Spleen (tissue), 13 donors: ENCODE measurements at places on chromosomes 6 and 20. TPM values are rescaled to one million over a fixed set of nuclear protein-coding genes. Genes with fewer than 3 reads are reported as not detected.

MAP7 gene
- 3.1 TPM for total RNA-seq

CDSN gene
- total RNA-seq: not detected

OOEP gene
- not detected for total RNA-seq

APCDD1L gene
- not detected for total RNA-seq

DNA sequence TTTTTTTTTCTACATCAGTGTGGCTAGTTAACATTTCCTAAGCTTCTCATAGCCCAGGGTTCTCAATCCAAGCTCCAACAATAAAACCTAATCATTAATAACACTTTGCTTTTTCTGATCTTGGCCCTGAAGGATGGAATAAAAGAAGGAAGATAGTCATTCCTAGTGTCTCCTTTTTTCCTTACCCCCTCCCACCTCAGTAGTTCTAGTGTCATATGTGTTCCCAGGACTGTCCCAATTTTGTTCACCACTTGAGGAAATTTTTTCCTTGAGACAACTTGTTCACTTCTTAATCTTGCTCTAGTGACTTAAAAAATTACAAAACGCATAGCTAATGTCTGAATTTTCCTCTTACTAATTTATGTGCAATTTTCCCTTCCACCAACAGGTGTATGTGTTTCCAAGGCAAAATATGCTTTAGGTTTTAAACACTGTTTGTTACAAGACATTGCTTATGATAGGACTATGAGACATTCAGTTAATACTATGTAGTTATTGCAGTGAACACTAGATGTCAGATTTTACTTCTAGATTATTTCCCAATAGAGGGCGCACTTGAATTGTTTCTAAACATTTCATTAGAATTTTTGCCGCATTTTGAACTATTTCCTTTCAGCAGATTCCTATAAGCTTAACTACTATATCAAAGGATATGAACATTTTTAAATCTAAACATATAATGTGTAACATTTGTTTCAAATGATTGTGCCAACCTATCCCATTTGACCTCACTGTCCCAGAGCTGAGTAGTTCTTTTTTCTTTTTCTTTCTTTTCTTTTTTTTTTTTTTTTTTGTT, 18.5 kb upstream of the C6orf141 start:
- DNase-seq: no peak

DNA sequence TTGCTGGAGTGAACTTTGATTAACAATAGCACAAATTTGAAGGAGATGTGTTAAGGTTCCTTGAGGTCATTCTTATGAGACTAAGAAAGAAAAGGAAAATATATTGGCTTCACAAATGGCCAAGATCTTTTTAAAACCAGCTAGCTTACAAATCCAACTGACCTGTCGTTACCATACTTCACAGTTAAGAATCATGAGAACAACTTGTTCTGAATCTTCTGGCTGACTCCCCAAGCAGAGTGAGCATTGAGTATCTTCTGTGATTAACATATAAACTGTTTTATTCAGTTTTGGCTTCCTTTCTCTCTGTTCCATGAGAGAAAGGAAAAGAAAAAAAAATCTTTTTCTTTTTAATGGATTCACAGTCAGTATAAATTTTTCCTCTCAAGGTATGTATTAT, 277.1 kb downstream of the KHDC1L start:
- DNase-seq: no peak

DNA sequence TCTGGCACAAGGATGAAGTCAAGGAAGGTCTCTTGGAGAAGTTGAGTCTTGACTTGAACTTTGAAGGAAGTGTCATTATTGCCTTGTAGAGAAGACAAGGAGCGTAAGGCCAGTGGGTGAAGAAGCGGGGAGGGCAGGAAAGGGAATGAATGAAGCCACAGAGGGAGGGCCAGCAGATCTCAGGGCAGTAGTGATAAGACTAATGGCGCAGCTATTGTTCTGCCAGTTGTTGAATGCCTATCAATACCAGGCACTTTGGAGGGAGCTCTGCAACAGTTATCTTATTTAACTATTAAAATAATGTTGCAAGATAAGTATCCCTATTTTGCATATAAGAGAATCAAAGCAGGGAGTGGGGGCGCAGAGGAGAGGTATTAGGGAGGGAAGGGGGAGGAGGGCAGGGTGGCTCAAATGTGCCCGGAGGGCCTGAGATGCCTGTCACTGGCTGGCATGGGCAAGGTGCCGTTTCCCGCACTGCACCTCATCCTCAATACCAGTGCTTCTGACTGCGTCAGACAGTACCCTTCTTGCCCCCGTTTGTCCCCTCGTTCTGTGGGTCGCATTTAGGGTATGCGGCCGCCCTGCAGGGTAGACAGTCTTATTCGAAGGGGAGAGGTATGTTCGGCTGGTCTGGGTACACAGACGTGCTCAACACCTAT, 109.8 kb downstream of the ZDHHC14 start:
- DNase-seq: no peak

GRCh38 chr6:159212525-159213280, 43.5 kb downstream of the FNDC1 start:
- no peak for DNase-seq

DNA sequence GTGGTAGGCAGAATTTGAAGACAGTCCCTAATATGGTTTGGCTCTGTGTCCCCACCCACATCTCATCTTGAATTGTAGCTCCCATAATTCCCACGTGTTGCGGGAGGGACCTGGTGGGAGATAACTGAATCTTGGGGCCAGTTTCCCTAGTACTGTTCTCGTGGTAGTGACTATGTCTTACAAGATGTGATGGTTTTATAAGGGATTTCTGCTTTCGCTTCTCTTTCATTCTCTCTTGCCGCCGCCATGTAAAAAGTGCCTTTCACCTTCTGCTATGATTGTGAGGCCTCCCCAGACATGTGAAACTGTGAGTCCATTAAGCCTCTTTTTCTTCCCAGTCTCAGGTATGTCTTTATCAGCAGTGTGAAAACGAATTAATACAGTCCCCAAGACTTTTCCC, 103.4 kb downstream of the PDE10A start:
- DNase-seq: no peak

DNA sequence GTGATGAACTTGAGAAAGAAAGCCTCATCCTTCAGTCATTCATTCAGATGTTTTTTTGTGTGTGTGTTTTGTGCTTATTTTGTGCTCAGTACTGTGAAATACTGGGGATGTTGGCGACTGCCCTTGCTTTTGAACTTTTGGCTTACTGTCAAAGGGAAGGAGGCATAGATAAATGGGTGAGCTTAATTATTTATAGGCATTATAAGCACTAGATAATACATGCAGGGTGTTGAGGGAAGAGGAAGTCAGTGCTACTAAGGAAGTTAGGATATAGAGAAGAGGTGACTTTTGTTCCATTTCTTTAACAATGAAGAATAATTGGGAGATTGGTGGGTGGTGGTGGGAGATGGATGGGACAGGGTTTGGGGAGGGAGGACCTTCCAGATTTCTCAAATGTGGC, 23.6 kb downstream of the XRN2 start:
- no peak for DNase-seq

DNA sequence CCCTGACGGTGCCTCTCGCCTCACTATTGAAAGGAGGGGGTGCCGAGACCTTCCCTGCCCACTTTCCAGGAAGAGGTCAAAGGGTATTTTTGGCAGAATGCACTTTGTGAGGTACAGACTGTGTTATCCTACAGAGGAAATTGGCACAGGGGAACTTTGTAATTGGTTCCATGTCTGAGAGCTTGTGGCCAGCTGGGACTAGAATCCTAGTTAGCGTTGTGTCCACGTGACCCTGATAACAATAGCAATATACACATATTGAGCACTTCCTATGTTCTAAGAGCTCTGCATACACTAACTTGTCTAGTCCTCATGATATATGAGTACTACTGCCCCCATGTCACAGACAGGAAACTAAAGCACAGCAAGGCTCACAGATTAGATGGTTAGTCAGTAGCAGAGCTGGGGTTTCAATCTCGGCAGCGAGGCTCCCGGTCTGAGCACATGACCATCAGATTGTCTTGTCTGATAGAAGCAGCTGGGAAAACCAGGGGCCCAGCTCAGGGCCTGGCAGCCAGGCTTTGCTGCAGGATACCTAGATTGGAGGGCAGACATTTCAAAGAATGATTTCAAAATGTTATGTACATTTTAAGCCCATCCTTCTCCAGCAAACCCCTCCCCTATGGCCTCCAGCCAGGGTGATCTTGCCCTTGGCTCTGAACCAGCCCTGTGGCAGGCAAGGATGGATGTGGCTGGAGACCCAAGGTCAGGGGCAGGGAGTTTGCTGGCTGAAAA, 1.4 kb downstream of the MAPK13 start:
- peak; percentile 86 for DNase-seq
